A549 treated with dexamethasone at 1 μM for 4 hours (cell line): ENCODE measurements at places on chromosomes 1 and 21. TPM values are rescaled to one million over a fixed set of nuclear protein-coding genes. Genes with fewer than 3 reads are reported as not detected.

PPIAL4G gene
- not detected in 5 replicates for total RNA-seq

SPOCD1 gene
- total RNA-seq: 2.8 to 4.4 TPM (median 3.9 TPM) in 5 replicates

CAMSAP2 gene
- 17.0 to 26.2 TPM (median 22.5 TPM) in 5 replicates for total RNA-seq

SPATA45 gene
- total RNA-seq: 0.20 to 0.46 TPM (median 0.42 TPM) in 3 of 5 replicates, not detected in the others

AJAP1 gene
- total RNA-seq: not detected in 5 replicates

NMNAT2 gene
- total RNA-seq: 0.43 to 0.94 TPM (median 0.67 TPM) in 5 replicates

ACTL8 gene
- 1.5 to 1.8 TPM (median 1.7 TPM) in 5 replicates for total RNA-seq

DENND2C gene
- 0.34 to 0.62 TPM (median 0.39 TPM) in 5 replicates for total RNA-seq

SIK1 gene
- 7.9 to 17.4 TPM (median 15.9 TPM) in 5 replicates for total RNA-seq

SELENBP1 gene
- 6.2 to 7.8 TPM (median 6.6 TPM) in 5 replicates for total RNA-seq

F13B gene
- 0.05 to 0.11 TPM (median 0.06 TPM) in 4 of 5 replicates, not detected in the other for total RNA-seq

CLEC20A gene
- not detected in 5 replicates for total RNA-seq

EXO1 gene
- total RNA-seq: 21.8 to 28.5 TPM (median 25.3 TPM) in 5 replicates

TTC24 gene
- total RNA-seq: not detected in 5 replicates

VHLL gene
- not detected in 5 replicates for total RNA-seq

MGST3 gene
- 182 to 250 TPM (median 193 TPM) in 5 replicates for total RNA-seq

VAV3 gene
- total RNA-seq: 0.36 to 1.4 TPM (median 0.70 TPM) in 5 replicates

S100A3 gene
- total RNA-seq: 120 to 134 TPM (median 130 TPM) in 5 replicates

LHX8 gene
- total RNA-seq: 0.71 to 1.1 TPM (median 0.86 TPM) in 5 replicates

BMP8B gene
- total RNA-seq: 4.2 to 5.9 TPM (median 5.2 TPM) in 5 replicates

ST6GALNAC5 gene
- 0.09 to 0.29 TPM (median 0.15 TPM) in 4 of 5 replicates, not detected in the other for total RNA-seq

GABPA gene
- 4.9 to 8.1 TPM (median 6.4 TPM) in 5 replicates for total RNA-seq

FAM72C gene
- total RNA-seq: 4.6 to 6.2 TPM (median 5.7 TPM) in 5 replicates

CDCA8 gene
- 44.5 to 49.4 TPM (median 45.8 TPM) in 5 replicates for total RNA-seq

PROK1 gene
- not detected in 5 replicates for total RNA-seq

HHAT gene
- total RNA-seq: 1.5 to 2.2 TPM (median 1.8 TPM) in 5 replicates

TRIM45 gene
- total RNA-seq: 0.86 to 1.2 TPM (median 1.1 TPM) in 5 replicates

SRGAP2B gene
- total RNA-seq: 13.3 to 23.2 TPM (median 19.9 TPM) in 5 replicates

FAM78B gene
- 0.12 to 0.50 TPM (median 0.40 TPM) in 5 replicates for total RNA-seq

CELA3A gene
- not detected in 5 replicates for total RNA-seq

POU3F1 gene
- total RNA-seq: 0.05 TPM in 2 of 5 replicates, not detected in the others

AKR1A1 gene
- 66.4 to 78.5 TPM (median 71.2 TPM) in 5 replicates for total RNA-seq

GABPB2 gene
- 2.6 to 3.9 TPM (median 3.8 TPM) in 5 replicates for total RNA-seq

LINGO4 gene
- total RNA-seq: not detected in 5 replicates

CRYAA gene
- 0.07 to 0.18 TPM in 2 of 5 replicates, not detected in the others for total RNA-seq

PKP1 gene
- 0.01 to 0.08 TPM (median 0.05 TPM) in 5 replicates for total RNA-seq

C8B gene
- total RNA-seq: not detected in 5 replicates

ASTN1 gene
- total RNA-seq: 0.01 to 0.02 TPM in 2 of 5 replicates, not detected in the others

KANK4 gene
- total RNA-seq: 0.27 to 0.46 TPM (median 0.40 TPM) in 5 replicates

NBPF10 gene
- 1.0 to 1.4 TPM (median 1.2 TPM) in 5 replicates for total RNA-seq

PDZK1 gene
- 0.80 to 1.5 TPM (median 1.1 TPM) in 5 replicates for total RNA-seq
